HFFc6 (cell line): ENCODE measurements at places on chromosomes 16 and 17. TPM values are rescaled to one million over a fixed set of nuclear protein-coding genes. Genes with fewer than 3 reads are reported as not detected.

GRCh38 chr17:58268326-58268725, 12.4 kb downstream of the MPO start:
- no peak overlapping the region for H3K27ac ChIP-seq
- no peak for DNase-seq
- no peaks in the 10 kb centered on the region for H3K36me3 ChIP-seq
- no peaks in the 10 kb centered on the region for H3K4me1 ChIP-seq
- peaks cover 28% of the 10 kb centered on the region for H3K27me3 ChIP-seq

DNA sequence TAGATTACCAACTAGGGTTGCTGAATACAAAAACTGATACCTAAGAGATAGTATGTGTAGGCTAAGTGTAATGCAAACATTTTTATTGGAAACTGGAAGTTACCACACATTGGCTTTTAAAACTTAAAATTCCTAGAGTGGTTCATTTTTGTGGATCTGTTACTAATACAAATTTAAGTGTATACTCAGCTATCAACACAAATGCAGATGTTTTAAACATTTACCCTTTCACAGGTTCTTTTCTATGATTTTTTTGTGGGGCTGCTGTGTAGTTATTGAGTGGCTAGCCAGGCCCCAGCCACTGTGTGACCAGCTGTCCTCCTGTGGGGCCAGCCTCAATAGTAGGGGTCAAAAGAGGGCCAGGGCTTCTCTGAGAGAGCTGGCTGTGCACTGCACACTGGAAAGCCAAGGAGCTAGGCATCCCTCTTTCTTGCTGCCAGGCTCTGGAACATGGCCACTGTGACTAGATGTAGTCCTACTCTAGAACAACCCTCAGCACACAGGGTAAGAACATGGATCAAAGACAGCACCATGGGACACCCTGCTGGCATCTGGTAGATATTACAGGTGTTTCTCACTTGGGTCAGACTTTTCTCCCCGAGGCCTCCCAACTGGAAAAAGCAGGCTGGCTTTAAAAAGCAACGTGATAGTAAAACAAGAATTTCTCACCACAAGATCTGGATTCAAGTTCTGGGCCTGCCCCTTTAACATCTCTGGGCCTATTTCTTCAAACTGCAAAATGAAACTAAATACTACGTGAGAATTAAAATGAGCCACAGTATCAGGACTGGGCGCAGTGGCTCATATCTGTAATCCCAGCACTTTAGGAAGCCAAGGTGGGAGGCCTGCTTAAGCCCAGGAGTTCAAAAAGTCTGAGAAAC, 7.3 kb upstream of the VEZF1 start:
- 0 out of 2 replicates have a peak overlapping the region, but pooled peaks have one; percentile 38 for H3K4me3 ChIP-seq
- peaks cover 37% of the 10 kb centered on the region for H3K36me3 ChIP-seq
- peaks cover 3% of the 10 kb centered on the region for H3K27me3 ChIP-seq
- H3K4me1 ChIP-seq, result peaks cover 64% of the 10 kb centered on the region
- DNase-seq, result peak; percentile 77

DNA sequence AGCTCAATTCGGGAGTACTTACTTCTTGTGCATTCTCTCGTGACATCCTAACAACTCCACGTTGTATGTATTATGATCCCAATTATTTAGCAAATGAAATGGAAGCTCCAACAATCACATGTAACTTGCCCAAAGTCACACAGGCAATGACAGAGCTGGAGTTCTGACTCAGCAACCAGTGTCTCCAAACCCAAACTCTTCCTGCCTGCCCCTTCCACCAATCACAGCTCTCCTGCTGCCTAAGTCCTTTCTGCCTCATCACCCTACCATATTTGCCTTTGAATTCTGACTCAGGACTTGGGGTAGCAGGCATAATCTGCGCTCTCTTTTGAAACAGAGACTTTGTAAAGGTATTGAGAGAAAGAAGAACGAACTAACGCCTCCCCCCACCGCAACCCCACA, 245.2 kb upstream of the MAF start:
- DNase-seq, result no peak
- no peaks in the 10 kb centered on the region for H3K27me3 ChIP-seq
- H3K4me3 ChIP-seq, result no peak overlapping the region

HASPIN gene
- 3.8 to 7.5 TPM (median 7.0 TPM) in 3 replicates for total RNA-seq

- no peak for DNase-seq
- H3K4me3 ChIP-seq, result no peak overlapping the region
- H3K27me3 ChIP-seq, result no peaks in the 10 kb centered on the region
- H3K27ac ChIP-seq, result no peak overlapping the region
- H3K36me3 ChIP-seq, result peaks cover 17% of the 10 kb centered on the region
Measured at GRCh38 chr17:78394209-78394608, 15.8 kb downstream of the PGS1 start.

GRCh38 chr16:48126801-48127644, 28.8 kb downstream of the ABCC12 start:
- peak overlapping the region; percentile 92 for H3K27ac ChIP-seq
- peak; percentile 98 for DNase-seq
- H3K4me3 ChIP-seq, result peak overlapping the region; percentile 18; the same call in 1 of the 2 replicates
- peaks cover 73% of the 10 kb centered on the region for H3K4me1 ChIP-seq

- peak; percentile 24 for DNase-seq
- H3K4me1 ChIP-seq, result peaks cover 11% of the 10 kb centered on the region; the same call in 1 of the 2 replicates
- H3K36me3 ChIP-seq, result peaks cover 12% of the 10 kb centered on the region
Measured at GRCh38 chr17:75105126-75106080, 4.4 kb upstream of the ARMC7 start.

DNA sequence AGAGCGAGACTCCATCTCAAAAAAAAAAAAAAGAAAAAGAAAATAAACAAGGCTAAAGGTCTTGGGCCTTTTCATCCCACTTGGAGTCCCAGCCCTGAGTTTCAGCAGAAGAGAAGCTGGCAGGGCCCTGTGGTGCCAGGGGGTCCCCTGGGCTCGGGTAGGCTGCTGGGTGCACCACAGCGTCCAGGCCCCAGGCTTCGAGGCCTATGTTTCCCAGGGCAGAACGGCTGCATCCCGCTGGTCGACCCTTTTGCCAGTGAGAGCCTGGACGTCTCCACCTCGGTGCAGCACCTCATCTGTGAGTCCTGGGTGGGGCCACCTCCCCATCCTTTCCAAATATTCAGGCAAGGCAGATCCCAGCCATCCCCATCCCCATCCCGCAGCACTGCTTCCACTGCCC, 2.2 kb downstream of the TMEM235 start:
- DNase-seq, result no peak
- H3K4me3 ChIP-seq, result no peak overlapping the region
- H3K27me3 ChIP-seq, result peaks cover 35% of the 10 kb centered on the region

HOXB9 gene
- not detected in 3 replicates for total RNA-seq

DNA sequence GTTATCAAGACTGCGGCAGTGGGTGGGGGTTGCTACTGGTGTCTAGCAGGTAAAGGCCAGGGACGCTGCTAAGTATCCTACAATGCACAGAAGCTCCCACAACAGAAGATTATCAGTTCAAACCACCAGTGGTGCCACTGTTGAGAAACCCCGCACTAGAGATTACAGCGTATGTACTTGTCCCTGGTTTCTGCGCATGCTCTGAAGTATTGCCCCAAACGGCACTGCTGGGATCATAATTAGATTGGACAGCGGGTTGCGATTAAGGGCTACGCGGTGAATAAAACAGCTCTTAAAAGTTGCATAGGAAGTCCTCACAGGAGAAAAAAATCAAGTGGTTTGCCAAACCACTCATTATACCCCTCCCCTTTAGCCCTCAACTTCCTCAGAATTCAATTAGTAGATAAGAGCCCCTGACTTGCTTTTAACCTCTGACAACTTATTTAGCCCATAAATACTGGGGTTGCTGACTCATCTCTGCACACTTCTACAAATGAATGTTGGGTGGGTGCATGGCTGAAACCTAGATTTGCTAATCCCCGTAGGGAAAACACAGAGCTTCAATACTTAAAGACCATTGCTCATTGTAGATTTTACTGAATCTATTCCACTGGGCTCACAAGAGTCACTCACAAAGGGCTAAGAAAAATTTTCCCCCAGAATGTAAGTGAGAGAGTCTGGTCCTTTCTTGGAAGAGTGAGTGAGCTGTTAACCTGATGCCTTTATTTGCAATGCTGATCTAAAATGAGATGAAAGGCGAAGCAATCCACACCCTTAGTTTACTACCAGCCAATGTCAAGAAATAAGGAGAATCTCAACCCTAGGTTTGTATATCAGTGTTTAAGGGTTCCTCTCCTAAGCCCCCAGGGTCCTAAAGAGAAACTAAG, 91.8 kb downstream of the RGS9 start:
- peaks cover 47% of the 10 kb centered on the region for H3K4me1 ChIP-seq
- no peaks in the 10 kb centered on the region for H3K36me3 ChIP-seq
- H3K27ac ChIP-seq, result no peak overlapping the region
- peaks cover 15% of the 10 kb centered on the region for H3K27me3 ChIP-seq
- peak; percentile 33 for DNase-seq
- H3K4me3 ChIP-seq, result no peak overlapping the region

- no peak overlapping the region for H3K27ac ChIP-seq
- H3K4me1 ChIP-seq, result 0 out of 2 replicates have a peak, but pooled peaks cover 6% of the 10 kb centered on the region
- peaks cover 26% of the 10 kb centered on the region for H3K36me3 ChIP-seq
- DNase-seq, result no peak
Measured at GRCh38 chr16:188674-189073, 8.4 kb downstream of the HBQ1 start.

TBC1D3H gene
- total RNA-seq, result not detected in 3 replicates

KRTAP3-2 gene
- total RNA-seq, result not detected in 3 replicates

GRCh38 chr16:28534542-28535373, 4.0 kb downstream of the NUPR1 start:
- H3K4me3 ChIP-seq, result no peak overlapping the region; the same call in 1 of the 2 replicates
- DNase-seq, result no peak
- H3K27me3 ChIP-seq, result peaks cover 4% of the 10 kb centered on the region
- H3K4me1 ChIP-seq, result peaks cover 35% of the 10 kb centered on the region
- H3K36me3 ChIP-seq, result peaks cover 24% of the 10 kb centered on the region

LGALS9B gene
- total RNA-seq, result 0.29 TPM in 1 of 3 replicates, not detected in the others

- H3K27ac ChIP-seq, result no peak overlapping the region
- no peaks in the 10 kb centered on the region for H3K4me1 ChIP-seq
- H3K27me3 ChIP-seq, result peaks cover 1% of the 10 kb centered on the region; the same call in 1 of the 2 replicates
Measured at GRCh38 chr16:76226011-76226410, 51.2 kb upstream of the CNTNAP4 start.

DNA sequence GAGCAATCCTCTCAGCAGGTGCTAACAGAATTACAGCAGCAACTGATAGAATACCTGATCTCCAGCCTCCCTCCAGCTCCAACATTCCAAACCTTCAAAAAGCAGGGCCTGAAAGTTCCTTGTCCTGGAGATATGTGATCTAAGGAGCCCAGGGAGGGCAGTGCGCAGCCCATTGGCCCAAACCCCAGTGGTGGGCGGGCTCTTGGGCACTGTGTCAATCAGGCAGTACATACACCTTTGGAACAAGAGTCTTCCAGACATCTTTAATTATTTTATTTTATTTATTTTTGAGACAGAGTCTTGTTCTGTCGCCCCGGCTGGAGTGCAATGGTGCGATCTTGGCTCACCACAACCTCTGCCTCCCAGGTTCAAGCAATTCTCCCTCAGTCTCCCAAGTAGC, 24.2 kb downstream of the SLC12A3 start:
- no peaks in the 10 kb centered on the region for H3K4me1 ChIP-seq
- no peak overlapping the region for H3K27ac ChIP-seq
- H3K4me3 ChIP-seq, result no peak overlapping the region
- H3K27me3 ChIP-seq, result peaks cover 17% of the 10 kb centered on the region
- no peaks in the 10 kb centered on the region for H3K36me3 ChIP-seq
- DNase-seq, result no peak

GRCh38 chr17:40063901-40064531, 1.3 kb downstream of the THRA start:
- no peaks in the 10 kb centered on the region for H3K36me3 ChIP-seq
- no peaks in the 10 kb centered on the region; the same call in 1 of the 2 replicates for H3K27me3 ChIP-seq
- DNase-seq, result no peak
- peak overlapping the region; percentile 84 for H3K27ac ChIP-seq

CCL4 gene
- total RNA-seq, result not detected in 3 replicates

ARL17A gene
- 7.7 to 9.9 TPM (median 8.6 TPM) in 3 replicates for total RNA-seq

NPIPA8 gene
- total RNA-seq, result 11.0 to 19.6 TPM (median 13.1 TPM) in 3 replicates

HOXB6 gene
- not detected in 3 replicates for total RNA-seq

DNA sequence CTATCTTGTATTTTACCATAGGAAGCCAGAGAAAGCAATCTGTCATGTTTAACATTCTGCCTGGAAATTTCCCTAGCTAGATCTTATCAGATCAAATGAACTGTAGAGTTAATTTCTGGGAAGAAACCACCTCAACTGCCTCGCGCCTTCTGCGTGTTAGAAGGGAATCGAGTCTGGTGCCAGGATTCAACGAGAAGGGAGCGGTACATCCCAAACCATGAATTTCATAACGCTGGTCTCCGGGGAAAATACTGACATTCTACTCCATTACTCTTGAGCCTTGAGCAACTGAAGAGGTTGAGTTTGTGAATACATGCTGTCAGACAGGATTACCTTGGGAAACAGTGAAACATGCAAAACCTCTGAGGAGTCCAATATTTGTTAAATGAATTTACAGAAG, 35.2 kb downstream of the MPHOSPH6 start:
- no peak for DNase-seq
- no peaks in the 10 kb centered on the region for H3K27me3 ChIP-seq
- H3K4me1 ChIP-seq, result no peaks in the 10 kb centered on the region
- peaks cover 17% of the 10 kb centered on the region for H3K36me3 ChIP-seq

ZPBP2 gene
- total RNA-seq, result not detected in 3 replicates

DNA sequence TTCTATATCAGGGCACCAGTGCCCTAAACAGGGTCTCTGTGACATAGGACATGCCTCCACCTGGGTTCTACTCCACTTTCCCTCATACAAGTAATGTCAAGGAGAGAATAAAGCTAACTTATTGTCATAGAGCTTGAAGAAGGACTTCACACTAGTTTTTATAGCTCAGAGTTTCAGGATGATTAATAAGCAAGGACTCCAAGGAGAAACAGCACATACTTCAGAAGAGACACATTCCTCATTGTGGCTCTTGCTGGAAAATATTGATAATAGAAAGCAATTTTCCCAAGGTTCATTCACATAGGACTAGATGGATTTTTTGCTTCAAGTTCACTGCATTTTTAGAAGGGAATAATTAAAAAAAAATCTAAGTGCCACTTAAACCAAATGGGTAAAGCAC, 133.3 kb downstream of the CA10 start:
- H3K27me3 ChIP-seq, result no peaks in the 10 kb centered on the region
- peaks cover 9% of the 10 kb centered on the region; the same call in 1 of the 2 replicates for H3K4me1 ChIP-seq
- H3K36me3 ChIP-seq, result no peaks in the 10 kb centered on the region
- no peak overlapping the region for H3K27ac ChIP-seq
- H3K4me3 ChIP-seq, result no peak overlapping the region
- DNase-seq, result no peak

PNMT gene
- not detected in 3 replicates for total RNA-seq

UMOD gene
- total RNA-seq, result not detected in 3 replicates

TP53TG3F gene
- total RNA-seq, result not detected in 3 replicates

DNA sequence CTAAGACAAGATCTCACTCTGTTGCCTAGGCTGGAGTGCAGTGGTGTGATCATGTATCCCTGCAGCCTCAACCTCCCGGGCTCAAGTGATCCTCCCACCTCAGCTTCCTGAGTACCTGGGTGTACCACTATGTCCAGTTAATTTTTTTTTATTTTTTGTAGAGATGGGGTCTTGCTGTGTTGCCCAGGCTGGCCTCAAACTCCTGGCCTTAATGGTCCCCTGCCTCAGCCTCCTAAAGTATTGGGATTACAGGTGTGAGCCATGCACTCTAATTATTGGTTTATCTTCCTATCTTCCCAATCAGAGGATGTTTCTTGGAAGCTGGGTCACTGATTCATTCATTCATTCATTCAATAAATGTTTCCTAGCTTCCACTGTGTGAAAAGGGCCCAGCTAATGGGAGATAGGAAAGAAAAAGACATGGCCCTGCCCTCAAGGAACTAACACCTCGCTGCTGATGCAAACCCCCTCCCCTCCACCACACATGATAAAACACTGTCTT, 8.5 kb downstream of the ASPHD1 start:
- no peak overlapping the region for H3K27ac ChIP-seq
- peaks cover 14% of the 10 kb centered on the region; the same call in 1 of the 2 replicates for H3K36me3 ChIP-seq
- no peaks in the 10 kb centered on the region; the same call in 1 of the 2 replicates for H3K27me3 ChIP-seq
- no peak overlapping the region for H3K4me3 ChIP-seq
- DNase-seq, result no peak
- peaks cover 14% of the 10 kb centered on the region for H3K4me1 ChIP-seq

OR3A3 gene
- not detected in 2 replicates for total RNA-seq
